ENCODE measurements at places on chromosomes 5 and 9. TPM values are rescaled to one million over a fixed set of nuclear protein-coding genes. Genes with fewer than 3 reads are reported as not detected.

GRCh38 chr5:160846642-160847041, 5.4 kb downstream of the ATP10B start:
- DNase-seq: no peak

GRCh38 chr9:133396952-133397351, 20.8 kb downstream of the STKLD1 start:
- peak; percentile 32 for DNase-seq

GRCh38 chr5:13027874-13028273, 916.6 kb downstream of the DNAH5 start:
- no peak for DNase-seq

DNA sequence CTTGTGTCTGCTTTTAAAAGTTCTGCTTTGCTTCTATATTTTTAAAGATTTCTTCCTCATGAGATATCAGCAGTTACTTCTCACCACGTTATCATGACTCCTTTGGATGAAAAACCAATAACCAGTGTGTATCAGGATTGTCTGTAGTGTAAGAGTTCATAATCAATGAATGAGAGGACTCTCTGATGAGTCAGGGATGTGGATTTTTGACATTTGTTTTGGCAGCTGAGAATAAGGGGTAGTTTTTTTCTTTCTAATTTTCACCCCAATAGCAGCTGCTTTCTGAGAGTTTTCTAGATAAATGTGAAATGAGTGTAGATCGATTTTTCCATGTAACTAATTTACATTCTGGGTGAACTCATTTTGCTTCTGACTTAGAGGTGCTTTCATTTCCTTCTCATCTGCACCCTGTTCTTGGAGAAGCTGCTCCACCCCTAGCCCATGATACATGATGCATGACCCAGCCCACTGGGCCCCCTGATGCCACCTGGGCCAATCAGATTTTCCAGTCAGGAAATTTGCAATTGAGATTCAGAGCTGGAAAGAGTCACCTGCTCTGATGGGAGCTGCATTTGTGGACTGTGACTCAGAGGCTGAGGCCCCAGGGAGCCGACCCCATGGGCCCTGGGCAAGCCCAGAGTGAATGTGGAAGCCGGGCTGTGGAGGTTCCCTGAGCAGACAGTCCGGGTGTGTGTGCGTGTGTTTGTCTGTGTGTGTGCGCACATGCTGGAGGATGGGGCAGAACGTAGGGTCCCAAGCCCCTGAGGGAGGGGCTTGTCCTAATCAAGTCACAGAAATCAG, 159.3 kb downstream of the RGS3 start:
- peak; percentile 83 for DNase-seq

DNA sequence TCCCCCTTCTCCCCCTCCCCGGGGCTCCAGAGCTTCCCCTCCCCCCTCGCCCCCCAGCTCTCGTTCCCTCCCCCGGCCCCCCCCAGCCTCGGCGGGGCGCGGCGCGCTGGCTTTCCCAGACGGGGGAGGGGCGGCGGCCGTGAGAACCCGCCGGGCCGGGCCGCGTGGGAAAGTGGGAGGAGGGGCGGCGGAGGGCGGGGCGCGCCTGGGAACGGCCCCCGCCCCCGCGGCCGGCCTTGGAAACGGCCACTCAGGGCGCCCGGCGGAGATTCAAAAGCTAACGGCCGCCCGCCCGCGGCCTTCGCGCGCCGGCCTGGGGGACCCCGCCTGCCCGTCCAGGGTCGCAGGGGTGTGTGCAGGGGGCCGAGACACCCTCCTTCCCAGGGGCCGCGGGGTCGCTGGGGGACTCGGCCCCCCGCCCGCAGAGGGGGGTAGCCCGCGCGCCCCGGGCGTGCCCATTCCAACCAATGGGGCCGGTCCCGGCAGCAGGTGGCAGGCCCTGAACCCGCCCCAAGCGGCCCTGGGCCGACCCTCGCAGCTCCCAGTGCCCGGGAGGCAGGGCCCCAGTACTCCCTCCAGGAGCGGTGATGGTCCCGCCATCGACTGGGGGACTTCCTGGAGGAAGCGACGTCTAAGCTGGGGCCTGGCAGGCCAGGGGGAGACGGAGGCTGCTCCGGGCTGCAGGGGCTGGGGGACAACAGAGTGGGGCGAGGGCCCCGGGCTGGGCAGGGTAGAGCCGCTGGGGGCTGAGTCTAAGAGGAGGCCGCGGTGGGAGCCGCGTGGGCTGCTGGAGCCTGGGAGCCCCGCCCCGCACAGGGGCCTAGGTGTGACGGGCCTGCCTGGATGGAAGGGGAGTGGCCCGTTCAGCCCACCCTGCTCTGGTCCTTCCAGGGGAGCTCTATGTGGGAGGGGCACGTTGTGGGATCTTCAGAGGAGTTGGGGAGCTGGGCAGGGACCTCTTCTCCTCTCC, 14.2 kb upstream of the NRARP start:
- DNase-seq: peak; percentile 84

SEC61B gene
- total RNA-seq: 88.1 TPM

DNA sequence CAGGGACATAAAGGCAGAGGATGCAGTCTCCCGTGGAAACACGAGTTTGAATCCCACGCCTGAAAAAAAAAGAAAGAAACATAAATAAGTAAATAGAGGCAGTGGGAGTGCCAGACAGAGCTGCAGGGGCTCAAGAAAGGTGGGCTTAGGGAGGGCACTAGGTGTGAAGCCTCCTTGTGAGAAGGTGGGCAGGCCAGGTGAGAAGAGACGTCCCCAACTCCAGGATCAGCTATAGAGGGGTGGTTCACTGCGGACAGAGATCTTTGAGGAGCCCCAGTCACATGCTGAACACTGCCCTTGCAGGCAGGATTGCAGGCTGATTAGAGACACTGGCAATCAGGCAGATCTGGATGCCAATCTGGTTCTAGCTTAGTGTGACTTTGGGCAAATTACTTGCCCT, 172.1 kb downstream of the RGS3 start:
- no peak for DNase-seq

DNA sequence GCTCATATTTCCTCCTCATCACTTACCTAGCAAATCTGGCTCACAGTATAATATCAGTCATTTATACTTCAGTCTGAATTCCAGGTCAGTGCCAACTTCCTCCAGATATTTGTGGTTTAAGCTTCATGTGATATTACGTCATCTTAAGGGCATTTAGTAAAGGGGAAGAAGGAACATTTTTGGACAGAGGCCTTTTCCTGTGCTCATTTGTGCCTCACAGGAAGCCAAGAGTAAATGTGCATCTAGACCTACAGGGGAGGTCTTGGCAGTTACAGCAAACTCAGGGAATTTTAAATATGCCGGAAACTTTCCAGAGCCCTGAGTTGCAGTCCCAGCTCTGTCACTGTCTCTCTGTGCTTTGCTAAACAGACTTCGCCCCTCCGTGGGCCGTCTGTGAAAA, 12.3 kb upstream of the KCNIP1 start:
- peak; percentile 94 for DNase-seq

FAM170A gene
- total RNA-seq: not detected

GRCh38 chr5:132497488-132497997, 7.0 kb upstream of the IRF1 start:
- peak; percentile 96 for DNase-seq

SLC34A1 gene
- not detected for total RNA-seq

- peak; percentile 15 for DNase-seq
These were observed 156.3 kb upstream of the FST start for GRCh38 chr5:53323943-53324642.

- DNase-seq: no peak
These were observed 47.7 kb upstream of the FUBP3 start for GRCh38 chr9:130531670-130532069.

DNA sequence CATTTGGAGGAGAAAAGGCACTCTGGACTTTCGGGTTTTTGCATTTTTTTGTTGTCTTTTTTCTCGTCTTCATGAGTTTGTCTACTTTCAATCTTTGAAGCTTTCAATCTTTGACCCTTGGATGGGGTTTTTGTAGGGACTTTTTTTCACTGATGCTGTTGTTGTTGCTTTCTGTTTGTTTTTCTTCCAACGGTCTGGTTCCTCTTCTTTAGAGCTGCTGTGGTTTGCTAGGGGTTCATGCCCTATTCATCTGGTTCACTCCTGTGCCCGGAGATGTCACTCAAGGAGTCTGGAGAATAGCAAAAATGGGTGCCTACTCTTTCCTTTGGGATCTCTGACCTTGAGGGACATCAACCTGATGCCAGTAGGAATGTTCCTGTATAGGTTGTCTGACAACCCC, 378.6 kb upstream of the TYRP1 start:
- no peak for DNase-seq

GRCh38 chr5:80960531-80961375, 590 bp downstream of the RASGRF2 start:
- peak; percentile 71 for DNase-seq

GRCh38 chr9:93147632-93148031, 13.6 kb upstream of the NINJ1 start:
- DNase-seq: no peak

DNA sequence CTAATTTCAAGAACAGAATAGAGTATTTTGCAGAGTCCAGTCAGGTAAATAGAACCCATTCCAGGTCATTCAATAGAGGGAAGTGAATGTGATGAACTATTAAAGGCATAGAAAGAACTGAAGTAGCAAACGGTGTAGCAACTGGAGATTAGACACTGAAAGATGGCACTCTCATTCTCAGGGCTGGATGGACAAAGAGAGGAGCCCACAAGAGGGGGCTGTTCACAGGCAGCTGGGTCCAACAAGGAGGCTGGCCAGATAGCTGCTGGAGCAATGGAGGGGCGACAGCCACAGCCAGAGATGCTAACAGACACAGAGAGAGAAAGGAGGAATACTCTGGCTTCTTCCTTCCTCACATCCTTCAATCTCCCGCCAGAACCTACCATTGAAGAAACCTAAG, 93.1 kb upstream of the SMARCA2 start:
- DNase-seq: peak; percentile 15

SLC36A3 gene
- not detected for total RNA-seq

DNA sequence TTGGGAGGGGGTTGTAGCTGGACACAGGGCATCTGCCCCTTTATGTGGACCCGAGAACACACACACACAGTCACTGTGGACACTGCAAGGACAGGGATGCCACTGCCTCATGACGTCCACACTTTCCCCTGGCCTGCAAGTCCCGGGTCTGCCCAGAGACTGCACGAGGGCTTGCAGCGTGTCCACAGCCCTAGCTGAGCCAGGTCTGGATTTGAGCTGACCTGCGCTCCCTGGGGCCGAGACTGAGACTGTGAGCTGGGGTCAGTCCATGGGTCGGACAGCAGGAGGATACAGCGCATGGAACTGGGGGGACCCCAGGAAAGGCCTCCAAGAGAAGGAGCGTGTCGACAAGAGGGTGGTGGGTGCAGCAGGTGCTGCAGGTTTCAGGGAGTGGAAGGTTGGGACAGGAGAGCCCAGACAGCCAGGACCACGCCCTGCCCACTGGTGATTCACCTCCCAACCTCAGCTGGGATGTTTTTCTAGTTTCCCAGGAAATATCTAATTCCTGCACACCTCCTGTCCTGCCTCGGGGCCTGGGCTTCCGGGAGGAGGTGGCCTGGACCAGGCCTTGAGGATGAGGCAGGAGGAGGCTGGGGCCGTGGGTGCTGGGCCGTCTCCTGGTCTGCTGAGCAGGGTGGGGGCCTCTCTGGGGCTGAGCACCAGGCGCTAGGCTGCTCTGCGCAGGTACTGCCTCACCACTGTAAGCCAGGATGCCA, 806 bp upstream of the RNF224 start:
- no peak for DNase-seq

DNA sequence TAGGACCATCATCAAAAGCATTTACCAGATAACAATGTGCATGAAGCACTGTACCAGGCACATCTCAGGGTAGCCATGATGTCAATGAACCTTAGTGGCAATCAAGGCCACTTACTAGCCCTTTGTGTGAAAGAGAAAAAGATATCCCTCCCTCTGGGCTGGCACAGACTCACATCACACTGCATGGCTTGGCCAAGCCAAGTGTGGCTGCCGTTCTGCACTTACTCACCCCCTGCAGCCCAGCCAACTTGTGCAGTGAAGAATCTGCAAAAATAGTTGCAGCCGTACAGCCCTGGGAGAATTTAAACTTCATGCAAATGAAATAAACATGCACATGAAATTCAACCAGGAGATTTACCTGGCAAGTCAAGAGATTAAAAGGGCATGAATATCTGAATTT, 333.5 kb downstream of the DEPDC1B start:
- DNase-seq: no peak

DNA sequence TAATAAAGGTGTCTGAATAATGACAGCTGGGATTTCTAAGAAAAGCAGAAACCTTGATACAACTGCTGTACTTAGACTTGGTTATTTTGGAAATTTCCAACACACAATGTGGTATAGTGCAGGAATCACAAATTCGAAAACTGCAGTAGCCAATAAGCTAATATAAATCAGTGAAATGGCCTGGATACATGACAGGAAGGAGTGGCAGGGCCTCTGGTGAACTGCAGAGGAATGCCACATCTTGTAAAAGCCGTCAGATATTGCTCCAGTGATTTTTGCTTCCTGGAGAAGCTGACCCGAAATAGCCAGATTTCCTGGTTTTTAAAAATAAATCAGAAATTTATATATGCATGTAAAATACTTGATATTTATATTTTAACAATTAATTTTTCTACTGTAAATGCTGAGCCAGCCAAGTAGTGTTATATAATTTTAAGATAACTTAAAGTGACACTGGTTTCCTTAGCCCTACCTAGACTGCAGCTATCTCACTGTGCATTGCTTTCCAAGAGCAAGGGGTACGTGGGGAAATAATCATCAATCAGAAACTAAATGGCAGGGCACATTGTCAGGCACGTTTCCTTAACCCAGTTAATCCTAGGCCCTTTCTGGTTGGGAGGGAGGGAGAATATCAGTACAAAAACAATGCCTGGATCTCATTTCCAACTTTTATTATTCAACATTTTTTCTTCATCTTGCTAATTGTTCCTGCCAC, 182.4 kb downstream of the RASEF start:
- no peak for DNase-seq

RAPGEF6 gene
- total RNA-seq: 11.5 TPM

- DNase-seq: no peak
These were observed 474.9 kb upstream of the CDH10 start for GRCh38 chr5:25119650-25120049.

DNA sequence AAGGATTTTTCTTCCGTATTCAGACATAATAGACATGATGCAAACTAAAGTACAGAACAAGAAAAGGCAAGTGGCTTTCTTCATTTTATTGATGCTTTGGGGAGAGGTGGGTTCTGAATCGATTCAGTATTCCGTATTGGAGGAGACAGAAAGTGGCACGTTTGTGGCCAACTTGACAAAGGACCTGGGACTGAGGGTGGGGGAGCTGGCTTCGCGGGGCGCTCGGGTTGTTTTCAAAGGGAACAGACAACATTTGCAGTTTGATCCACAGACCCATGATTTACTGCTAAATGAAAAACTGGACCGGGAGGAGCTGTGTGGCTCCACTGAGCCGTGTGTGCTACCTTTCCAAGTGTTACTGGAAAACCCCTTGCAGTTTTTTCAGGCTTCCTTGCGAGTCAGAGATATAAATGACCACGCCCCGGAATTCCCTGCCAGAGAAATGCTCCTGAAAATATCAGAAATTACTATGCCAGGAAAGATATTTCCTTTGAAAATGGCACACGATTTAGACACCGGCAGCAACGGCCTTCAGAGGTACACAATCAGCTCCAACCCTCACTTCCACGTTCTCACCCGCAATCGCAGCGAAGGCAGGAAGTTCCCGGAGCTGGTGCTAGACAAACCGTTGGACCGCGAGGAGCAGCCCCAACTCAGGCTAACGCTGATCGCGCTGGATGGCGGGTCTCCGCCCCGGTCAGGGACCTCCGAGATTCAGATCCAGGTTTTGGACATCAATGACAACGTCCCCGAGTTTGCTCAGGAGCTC, 551 bp downstream of the PCDHB6 start:
- no peak for DNase-seq
